ENCODE measurements at places on chromosomes 2 and 18.

DNA sequence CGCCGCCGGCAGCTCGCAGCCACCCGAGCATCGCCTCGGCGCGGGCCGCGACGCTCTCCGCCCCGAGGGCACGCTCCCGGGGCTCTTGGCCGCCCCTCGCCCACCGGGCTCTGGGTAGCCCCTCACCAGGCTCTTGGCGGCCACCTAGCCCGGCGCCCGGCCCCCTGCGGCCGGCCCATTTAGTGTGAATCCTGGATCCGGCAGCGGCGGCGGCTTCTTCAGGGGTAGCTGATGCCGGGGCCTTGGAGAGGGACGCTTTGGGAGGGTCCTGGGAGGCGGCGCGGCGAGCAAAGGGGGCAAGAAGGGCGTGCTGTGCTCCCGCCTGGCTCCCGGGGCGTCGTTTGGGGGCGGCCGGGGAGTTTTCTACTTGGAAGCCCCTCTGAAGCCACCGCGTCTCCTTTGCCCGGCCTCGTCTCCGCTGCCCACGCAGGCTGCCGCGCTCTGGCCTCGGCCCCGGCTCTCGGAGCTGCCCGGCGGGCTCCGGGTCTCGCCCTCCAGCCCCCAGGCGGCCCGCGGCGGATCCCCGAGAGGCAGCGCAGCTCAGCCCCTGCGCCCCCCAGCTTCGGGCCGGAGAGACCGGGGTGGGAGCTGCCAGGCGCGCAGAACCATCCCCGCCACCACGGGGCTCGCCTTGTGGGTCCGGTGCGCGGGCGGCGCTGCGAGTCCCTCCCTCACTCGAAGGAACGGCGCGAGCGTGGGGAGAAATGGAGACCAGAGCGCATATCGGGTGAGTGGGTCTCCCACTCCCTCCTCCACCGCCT is 509 bp downstream of the PIEZO2 start:
- DNase-seq: peak; percentile 56

- no peak for DNase-seq
Observed at GRCh38 chr2:33494155-33494779, 17.8 kb downstream of the RASGRP3 start.

- no peak for DNase-seq
Observed at GRCh38 chr2:1823187-1824169, 79.2 kb upstream of the PXDN start.

DNA sequence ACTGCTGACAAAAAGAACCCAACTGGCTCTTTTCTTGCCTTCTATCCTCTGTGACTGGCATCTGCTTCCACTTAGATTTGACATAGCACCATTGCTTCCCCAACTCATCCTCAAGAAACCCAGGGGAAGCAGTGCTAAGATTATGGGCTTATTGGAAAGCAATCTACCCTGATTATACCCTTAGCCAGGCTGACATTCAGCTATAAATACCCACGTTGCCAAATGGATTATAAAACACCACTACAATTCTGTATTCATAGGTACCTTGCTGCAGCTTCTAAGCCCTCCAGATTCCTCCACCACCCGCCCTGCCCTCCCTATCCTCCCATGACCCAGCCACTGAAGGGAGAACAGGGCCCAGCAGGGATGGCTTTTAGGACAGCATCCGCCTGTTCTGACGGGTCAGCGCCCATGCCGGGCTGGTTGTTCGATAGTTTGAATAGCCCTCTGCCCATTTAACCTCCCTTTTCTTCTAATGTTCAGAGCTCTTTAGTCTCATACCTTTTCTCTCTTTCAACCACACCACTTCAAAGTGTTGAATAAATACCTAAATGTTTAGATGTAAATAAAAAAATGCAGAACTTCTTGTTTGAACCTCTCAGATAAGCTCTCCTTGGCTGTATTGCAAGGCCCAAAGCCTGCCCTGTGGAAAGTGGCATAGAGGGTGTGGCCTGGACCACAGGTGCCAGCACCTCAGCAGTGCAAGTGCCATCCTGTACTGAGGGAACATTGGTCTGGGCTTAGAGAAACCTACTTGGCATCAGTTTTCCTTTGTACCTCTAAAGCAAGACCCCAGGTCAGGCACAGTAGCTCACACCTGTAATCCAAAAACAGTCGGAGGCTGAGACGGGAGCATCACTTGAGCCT is 86.6 kb upstream of the RGPD5 start:
- no peak for DNase-seq

- DNase-seq: no peak
Observed at GRCh38 chr18:22176420-22177326, 7.3 kb downstream of the GATA6 start.

DNA sequence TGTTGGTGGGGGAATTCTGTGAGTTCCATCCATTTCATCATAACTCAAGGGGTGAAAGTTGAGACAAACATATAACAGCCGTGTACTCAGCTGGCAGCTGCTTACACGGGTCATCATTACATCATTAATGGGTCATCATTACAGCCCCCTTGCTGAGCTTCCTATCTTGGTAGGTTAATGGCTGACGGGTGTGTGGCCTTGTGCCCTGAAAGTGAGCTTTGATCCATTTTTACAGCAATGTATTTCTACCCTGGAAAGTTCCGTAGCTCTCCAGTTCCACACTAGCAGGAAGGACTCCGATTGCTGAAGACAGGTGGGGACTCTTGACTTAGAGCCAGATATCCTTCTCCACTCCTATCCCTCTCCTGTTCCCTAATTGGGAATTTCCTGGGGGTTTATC is 105.2 kb upstream of the DLX2 start:
- DNase-seq: no peak

DNA sequence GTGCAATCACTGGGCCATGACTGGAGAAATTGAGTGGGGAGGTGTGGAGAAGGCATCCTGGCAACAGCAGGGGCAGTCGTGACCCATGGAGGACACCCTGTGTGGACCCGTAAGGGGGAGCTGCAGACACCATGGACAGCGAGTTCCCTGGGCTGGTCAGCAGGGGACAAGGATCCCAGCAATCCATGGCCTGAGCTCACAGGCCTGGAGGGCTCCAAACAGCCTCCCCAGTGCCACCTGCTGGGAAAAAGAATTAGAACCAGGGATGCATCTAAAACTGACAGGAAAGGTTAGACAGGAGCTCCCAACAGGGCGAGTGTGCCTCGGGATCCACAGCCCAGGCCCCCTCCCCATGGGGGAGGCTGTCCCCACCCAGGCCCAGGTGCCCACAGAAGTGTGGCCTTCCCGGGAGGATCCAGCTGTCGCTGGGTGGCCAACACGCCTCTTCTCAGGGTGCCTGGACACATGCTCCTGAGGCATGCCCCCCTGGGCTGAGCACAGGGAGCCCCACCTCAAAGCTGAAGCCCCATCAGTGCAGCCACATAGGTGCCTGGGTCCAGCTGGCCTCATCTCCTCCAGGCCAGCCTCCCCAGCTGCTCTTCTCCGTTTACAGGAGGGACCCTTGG is 20.5 kb upstream of the KIF1A start:
- peak; percentile 80 for DNase-seq

DNA sequence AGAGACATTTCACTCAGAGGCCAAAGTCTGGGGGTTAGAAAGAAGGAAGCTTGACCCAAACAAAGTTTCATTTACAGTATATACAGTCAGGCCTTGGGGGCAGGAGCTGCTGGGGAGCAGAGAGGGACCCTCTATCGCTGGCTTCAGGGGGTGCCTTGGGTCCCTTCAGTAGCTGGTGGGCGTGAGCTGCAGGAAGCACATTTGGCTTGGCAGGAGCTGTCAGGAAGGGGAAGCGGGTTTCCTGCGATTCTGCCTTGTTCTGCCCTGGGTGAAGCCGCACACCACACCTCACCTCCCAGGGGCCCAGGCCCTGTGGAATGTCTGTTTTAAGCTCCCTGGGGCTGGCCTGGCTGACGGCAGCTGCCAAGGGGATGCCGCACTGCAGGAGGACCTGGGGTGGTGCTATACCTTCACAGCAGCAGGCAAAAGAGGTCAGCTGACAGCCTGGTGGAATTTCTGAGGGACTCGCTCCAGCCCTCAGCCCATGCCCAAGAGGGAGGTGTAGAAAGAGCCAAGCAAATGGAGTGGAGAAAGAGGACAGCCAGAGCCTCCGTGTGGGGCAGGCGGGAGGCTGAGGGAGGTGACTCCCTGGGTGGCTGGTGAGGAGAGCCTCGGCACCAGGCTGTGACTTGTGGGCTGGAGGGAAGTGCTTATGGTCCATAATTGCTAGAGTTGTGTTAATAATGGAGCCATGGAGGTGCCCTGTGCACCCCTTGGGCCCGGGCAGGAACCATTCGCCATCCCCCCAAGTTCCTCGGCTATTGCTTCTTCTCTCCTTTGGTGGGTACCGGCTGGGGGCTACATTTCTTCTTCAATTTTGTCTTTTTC is 43.9 kb downstream of the PSD4 start:
- peak; percentile 72 for DNase-seq

DNA sequence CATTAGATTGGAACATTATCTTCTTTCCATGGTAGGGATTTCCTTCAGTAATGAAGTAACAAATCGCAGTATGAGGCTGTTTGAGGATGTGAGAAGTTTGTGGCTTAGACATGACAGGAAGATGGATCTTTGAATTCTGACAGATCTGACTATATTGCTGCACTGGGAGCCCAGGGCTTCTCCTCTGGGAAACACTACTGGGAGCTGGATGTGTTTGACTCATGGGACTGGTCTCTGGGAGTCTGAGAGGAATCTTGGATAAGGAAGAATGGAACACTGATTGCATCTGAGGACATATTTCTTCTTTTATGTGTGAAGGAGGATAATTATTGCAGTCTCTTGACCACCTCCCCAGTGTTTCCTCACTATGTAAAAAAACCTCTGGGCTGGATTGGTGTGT is 77.2 kb upstream of the ST6GAL2 start:
- no peak for DNase-seq

DNA sequence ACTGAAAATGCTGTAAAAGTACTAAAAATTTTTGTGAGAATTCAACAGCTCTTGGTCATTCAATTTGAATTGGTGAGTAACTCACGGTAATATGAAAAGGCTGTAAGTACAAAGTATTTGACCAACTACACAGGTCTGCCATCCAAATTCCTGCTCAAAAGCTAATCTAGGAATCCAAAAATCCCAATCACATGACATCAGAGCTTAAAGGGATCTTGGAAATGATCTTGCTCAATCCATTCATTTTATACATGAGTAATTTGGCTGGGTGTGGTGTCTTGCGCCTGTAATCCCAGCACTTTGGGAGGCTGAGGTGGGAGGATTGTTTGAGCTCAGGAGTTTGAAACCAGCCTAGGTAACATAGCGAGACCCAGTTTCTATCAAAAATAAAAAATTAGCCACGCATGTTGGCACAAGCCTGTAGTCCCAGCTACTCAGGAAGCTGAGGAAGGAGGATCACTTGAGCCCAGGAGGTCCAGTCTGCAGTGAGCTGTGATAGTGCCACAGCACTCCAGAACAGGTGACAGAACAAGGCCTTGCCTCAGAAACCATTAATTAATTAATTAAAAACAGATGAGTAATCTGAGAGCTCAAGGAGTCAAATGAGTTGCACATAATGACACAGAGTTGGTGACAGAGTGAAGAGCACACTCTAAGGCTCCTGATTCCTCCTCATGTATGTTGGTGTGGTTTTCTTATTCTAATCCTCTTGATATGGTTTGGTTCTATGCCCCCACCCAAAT is 19.8 kb downstream of the SPIRE1 start:
- DNase-seq: no peak

GRCh38 chr18:2412996-2413751 is 158.1 kb downstream of the METTL4 start:
- DNase-seq: no peak

GRCh38 chr2:135246711-135247270 is 194.7 kb downstream of the RAB3GAP1 start:
- DNase-seq: no peak

DNA sequence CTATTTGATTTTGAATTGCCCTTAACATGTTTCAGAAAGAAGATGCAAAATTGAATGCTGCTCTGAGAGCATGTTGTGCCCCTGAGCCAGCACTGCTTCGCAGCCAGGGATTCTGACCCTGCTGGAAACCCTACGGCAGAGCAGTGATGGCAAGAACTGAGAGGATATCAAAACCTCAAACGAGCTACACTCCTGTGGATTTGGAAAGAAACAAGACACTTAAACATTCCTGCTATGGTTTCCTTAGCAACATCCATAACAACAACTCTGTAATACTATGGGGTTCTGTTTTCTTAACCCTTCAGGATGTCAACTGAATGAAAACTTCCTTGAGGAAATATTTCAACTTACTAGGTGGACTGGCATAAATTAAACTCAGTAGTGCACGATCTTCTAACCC is 649.1 kb downstream of the NYAP2 start:
- DNase-seq: peak; percentile 70

DNA sequence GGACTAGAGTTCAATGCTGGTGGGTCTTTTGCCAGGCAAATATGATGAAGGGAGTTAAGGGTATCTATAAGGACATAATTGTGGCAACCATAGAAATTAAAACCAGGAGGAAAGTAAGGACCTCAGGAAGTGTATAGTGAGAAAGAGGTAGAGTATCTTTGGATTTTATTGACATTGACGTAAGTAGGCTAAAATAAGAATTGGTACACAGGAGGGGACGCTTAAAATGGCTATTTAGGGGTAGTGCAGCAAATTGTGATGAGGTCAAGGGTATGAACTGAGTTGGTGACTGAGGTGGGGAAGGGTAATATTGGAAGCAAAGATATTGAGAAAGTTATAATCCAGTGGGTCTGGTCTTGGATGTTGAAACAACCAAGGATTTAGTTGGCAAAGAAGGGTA is 42.7 kb downstream of the MARCHF7 start:
- no peak for DNase-seq

DNA sequence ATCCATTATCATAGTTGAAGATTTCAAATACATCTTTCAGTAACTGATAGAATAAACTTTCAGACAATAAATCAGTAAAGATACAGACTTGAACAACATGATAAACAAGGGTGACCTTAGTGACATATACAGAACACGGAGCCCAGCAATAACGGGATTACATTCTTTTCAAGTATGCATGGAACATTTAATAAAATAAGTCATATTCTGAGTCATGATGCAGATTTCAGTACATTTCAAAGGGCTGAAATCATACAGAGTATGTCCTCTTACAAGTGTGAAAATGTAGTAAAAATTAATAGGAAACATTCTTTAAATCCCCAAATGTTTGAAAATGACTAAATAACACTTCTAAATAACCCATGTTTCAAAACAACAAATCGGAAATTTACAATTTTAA is 17.2 kb upstream of the KLHL29 start:
- DNase-seq: no peak

GRCh38 chr18:11581286-11581685 is 28.1 kb upstream of the SLC35G4 start:
- DNase-seq: no peak

Measured in left hindlimb (tissue), 1 donor.